ENCODE measurements at places on chromosomes 5 and 9.

GRCh38 chr5:127011153-127011552 lies 19.2 kb downstream of the MARCHF3 start:
- DNase-seq = no peak

GRCh38 chr5:64074533-64074932 lies 91.1 kb upstream of the RNF180 start:
- no peak for DNase-seq

DNA sequence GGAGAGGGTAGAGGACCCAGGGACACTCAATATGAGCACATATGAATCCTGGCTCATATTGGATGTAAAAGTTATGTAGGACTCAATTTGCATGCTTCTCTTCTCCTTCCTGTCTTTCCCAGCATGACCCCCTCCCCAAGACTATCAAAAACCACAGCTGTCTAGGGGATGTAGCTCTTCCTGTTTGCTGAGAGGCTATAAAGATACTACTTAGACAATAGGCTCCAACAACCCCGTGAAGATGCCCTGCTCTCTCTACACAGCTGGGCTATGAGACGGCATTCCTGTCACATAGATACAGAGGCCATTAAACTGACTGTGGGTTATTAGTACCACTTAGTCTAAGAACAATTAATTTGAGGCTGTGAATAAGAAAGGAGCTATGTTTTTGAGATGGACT lies 56.5 kb upstream of the PCSK1 start:
- DNase-seq = no peak

DNA sequence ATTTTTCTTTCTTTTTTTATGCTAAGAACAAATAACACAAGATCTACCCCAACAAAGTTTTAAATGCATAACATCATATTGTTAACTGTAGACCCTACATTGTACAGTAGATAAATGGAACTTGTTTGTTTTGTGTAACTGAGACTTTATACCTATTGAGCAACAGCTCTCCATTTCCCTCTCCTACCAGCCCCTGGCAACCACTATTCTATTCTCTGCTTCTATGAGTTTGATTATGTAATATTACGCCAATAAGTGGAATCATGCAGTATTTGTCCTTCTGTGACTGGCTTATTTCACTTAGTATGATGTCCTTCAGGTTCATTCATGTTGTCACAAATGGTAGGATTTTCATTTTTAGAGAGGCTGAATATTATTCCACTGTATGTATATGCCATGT lies 308.2 kb upstream of the PRR16 start:
- DNase-seq = no peak

DNA sequence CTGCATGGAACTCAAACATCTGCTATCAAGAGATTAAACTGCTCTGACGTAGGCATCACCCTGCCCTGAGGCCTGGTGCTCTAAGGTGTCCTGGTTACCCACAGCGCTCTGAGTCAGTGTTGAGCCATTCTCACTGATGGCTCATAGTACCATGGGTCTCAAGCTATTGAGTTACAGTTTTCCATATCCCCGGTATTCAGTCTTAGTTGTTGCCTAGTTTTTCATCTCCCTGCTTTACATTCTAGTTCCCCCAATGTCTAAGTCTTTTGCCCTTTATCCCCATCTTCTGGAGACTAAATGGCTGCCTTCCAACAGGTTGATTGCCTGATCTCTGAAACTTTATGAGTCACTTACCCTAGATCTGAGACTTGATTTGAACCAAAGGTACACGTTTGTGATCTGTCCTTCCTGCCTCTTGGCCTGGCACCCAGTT lies 161.2 kb upstream of the PTGER4 start:
- DNase-seq = no peak

DNA sequence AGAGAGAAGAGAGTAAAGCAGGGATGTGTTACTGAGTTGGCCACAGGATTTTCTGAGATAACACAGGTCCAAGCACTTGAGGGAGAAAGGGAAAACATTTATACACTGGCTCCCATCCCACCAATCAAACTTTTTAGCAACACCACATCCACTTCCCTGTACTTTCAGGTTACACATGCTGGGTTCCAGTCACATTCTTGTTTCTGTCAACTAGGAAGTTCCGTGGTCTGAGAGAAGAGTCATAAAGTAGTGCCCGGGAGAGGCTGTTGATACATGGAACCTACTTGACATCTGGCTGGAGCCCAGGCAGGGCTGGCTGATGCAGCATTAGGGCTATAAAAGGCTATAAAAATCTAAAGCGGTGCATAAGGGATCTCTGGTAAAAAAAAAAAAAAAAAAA lies 473.9 kb upstream of the COX7C start:
- no peak for DNase-seq

DNA sequence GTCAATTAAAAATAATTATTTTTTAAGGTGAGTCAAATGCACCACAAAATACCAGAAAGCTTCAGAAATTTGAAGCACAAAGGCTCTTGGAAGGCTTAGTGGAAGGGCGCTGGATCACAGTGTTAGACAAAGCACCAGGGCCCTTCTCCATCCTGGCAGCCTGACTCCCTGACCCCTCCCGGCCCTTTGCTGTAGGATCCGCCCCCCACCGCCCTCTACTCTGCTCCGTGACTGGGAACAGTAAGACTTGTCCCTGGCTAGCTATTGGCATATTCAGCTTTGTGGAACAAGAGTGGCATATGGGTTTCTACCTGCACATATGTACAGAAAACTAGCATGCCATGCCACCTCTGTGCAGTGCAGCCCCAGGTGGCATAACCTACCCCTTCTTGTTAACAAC lies 222.1 kb downstream of the SYK start:
- DNase-seq = no peak

DNA sequence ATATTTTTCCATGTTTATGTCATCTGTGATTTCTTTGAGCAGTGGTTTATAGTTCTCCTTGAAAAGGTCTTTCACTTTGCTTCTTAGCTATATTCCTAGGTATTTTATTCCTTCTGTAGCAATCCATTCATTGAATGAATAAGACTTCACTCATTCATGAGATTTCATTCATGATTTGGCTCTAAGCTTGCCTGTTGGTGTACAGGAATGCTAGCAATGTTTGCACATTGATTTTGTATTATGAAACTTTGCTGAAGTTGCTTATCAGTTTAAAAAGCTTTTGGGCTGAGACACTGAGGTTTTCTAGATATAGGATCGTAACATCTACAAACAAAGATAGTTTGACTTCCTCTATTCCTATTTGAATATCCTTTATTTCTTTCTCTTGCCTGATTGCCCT lies 15.9 kb downstream of the RLN2 start:
- no peak for DNase-seq

DNA sequence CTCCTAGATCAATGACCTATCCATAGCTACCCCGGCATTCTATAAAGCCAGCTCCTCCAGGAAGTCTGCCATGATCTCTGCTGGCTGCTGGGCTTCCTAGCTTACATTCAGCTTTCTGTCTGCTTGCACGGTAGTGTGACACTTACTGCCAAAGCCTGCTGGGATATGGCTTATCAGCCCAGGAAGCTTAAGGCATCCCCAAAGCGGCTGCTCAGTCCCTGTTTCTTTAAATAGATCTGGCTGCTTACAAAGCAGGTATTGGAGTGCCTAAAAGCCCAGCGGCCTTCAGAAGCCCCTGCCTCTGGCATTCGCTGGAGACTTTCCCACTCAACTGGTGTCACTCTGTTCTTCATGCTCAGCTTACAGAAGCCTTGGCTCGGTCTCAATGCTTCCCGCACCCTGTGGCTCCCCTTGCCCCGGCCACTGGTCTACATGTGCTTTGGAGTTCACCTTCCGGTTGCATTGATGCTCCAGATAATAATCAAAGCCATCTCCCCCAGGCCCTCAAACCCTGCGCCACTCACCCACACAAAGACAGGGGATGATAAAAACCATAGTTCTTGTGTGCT lies 31.3 kb upstream of the STRBP start:
- DNase-seq = no peak

- DNase-seq = no peak
Measured at GRCh38 chr9:16487915-16488314, 382.6 kb downstream of the BNC2 start.

DNA sequence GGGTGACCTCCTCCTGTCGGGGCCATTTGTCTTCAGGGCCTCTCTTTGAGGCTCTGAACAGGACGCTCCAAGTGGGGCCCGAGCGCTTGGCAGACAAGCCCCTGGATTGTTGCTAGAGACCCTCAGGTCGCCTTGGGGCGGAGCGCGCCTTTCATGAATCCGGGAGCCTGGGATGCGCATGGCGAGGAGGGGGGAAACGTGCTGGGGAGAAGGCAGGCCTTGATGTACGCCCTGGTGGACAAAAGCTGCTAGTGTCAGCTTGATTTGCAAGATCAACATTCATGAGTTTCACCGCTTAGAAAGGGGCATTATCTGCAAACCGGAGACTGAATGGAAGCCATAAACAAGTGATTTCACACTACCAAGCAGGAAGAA lies 226.3 kb downstream of the SMARCA2 start:
- no peak for DNase-seq

- no peak for DNase-seq
Measured at GRCh38 chr5:74187757-74188156, 452.8 kb downstream of the ENC1 start.

- DNase-seq = no peak
Measured at GRCh38 chr5:12488161-12488560, 583.9 kb upstream of the CTNND2 start.

DNA sequence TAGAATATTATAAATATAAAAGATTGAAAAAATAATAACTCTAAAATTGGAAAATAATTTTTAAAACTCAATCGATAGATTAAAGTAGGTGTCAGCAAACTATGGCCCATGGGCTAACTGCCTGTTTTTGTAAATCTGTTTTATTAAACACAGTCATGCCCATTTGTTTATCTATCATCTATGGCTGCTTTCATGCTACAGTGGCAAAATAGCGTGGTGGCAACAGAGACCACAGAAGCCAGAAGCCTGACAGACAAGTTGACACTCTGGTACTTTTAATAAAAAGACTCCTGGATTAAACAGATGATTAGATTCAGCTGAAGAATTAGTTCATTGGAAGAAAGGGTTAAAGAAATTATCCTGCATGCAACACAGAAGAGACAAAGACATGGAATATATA lies 400.7 kb upstream of the RORB start:
- DNase-seq = no peak

- DNase-seq = no peak
Measured at GRCh38 chr5:44774279-44774880, 34.4 kb upstream of the MRPS30 start.

- DNase-seq = no peak
Measured at GRCh38 chr5:111255169-111255568, 31.0 kb downstream of the CAMK4 start.
